Vagina (tissue), 2 donors: ENCODE measurements at places on chromosomes 16 and 17.

- no peak for DNase-seq
Measured at GRCh38 chr17:79779661-79780365, 1.9 kb downstream of the CBX2 start.

DNA sequence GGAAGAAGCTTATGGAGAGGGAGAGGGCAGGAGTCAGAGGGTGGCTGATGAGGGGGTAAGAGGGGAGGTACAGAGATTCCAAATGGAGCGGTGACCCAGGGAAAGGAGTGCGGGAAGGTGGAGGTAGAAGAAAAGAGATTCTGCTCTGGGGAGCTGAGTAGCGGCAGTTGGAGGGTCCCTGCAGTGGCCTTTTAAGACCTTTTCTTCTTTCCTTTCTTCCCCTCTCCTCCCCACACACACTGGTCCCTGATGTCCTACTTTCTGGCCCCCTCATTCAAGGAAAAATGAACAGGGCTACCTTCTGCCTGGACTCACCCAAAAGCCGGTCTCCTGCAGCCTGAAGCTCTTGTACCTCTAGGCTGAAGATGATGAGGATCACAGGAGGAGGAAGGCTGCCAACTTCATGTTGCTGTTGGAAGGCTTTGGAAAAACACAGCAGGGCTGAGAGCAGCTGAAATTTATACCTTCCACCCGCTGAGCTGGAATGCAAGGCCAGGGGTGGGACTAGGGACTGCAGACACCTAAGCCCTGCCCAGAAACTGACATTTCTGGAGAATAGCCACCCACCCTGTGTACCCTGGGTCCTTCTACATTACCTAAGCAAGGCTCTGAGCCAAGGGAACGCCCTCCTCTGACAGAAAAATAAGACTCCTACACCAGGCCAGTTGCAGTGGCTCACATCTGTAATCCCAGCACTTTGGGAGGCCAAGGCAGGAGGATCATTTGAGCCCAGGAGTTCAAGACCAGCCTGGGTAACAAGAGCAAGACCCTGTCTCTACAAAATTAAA lies 9.4 kb upstream of the HEATR6 start:
- no peak for DNase-seq

DNA sequence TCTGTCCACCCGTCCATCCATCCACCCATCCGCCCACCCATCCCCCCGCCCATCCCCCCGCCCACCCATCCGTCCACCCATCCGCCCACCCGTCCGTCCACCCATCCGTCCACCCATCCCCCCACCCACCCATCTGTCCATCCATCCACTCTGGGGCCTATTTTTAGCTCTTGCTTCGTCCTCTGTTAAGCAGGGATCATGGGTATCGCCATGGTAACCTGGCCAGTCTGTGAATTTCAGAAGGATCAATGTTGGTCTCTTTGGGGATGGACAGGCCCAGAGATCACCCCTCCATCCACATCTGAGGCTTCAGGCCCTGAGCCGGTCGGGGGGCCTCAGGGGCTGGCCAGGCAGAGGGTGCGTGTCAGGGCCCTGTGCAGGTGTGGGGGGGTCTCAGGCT lies 15.2 kb upstream of the DPEP1 start:
- DNase-seq, result no peak

- no peak for DNase-seq
Measured at GRCh38 chr17:29061036-29061435, 18.1 kb downstream of the PIPOX start.

DNA sequence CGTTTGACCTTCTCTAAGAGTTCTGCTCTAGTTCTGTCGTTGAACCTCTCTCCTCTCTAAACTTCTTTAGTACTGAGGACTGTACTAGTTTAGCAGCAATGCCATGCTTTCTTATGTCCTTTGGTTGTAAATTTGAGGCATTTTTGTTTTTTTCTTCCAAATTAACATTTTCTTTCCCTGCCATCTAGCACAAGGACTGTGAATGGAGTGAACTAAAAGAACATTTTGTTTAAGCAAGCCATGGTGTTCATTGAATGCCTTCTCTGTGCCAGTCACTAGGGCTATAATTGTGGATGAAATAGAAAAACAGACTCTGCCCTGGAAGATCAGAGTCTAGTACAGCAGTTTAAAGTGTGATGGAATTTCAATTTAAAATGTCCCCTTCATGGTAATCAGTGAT lies 137.9 kb downstream of the FTO start:
- DNase-seq, result no peak

GRCh38 chr17:10048629-10049350 lies 143.7 kb upstream of the RCVRN start:
- no peak for DNase-seq

GRCh38 chr17:3546521-3546920 lies 11.1 kb downstream of the TRPV3 start:
- DNase-seq, result no peak

- DNase-seq, result no peak
Measured at GRCh38 chr17:49061524-49061943, 64.3 kb downstream of the IGF2BP1 start.

GRCh38 chr17:43732958-43733357 lies 25.6 kb downstream of the SOST start:
- DNase-seq, result no peak

- DNase-seq, result no peak
Measured at GRCh38 chr16:28534542-28535373, 4.0 kb downstream of the NUPR1 start.
